ENCODE measurements at places on chromosomes 4 and X.

GRCh38 chrX:936979-937769, 275.3 kb downstream of the CRLF2 start:
- no peak for DNase-seq

- DNase-seq, result no peak
Measured at GRCh38 chr4:52783069-52783468, 31.8 kb upstream of the ERVMER34-1 start.

DNA sequence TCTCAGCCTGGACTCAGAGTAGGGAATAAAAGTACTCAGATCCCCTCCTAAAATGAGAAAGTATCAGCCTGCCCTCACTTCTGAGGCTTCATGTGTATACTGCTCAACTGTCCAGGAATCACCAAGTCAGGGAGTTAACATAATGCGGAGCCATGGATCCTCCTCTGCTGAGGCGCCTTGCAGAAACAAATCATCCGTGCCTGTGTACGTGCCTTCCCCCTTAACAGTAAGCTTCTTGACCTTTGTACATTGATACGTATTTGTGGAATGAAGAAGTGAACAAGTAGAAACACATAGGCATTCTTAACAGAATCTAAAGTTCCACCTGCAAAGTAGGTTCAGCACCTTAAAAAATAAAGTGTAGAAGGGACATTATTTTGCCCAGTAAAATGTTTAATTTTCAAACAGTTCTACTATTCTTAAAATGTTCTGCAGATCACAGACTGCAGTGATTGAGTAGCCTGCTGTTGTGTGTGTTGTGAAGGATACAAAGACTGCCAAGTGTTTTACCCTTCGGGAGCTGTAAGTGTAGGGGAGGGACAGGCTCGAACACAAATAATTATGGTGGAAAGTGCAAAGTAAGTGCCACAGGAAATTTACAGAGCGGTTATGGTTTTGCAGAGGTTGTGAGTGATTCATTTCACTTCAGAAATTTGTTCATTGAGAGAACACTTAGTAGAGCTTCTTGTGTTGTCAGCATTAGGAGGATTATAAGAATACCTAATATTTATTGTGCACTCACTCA, 61.9 kb downstream of the ARHGAP10 start:
- no peak for DNase-seq

GRCh38 chr4:45327544-45327943, 601.2 kb upstream of the GNPDA2 start:
- DNase-seq, result no peak

GRCh38 chr4:90996813-90997212, 869.6 kb downstream of the CCSER1 start:
- no peak for DNase-seq

DNA sequence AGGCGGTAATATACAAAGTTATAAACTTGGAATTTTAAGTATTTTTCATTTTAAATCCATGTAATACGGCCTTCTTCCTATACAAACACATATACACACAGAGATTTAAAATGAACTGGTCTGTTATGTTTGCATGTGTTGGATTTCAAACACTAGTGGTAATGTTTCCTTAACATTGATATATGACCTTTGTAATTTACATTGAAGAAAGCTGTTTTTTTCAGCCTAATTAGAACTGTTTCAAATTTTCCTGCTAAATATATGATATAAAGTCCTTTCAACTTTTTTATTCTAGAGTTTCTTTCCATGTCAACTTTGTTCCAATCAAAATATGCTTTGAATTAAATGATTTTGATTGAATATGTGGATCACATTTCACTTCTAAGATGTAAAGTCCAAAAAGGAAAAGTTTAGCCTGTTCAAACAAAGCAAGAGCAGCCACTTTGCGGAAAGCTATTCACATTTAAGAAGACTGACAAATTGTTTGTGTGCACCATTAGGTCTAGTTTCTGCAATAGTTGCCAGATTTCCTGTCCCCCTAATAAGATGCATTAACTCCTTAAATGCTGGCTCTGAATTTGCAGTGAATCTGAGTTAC, 226.0 kb upstream of the MAB21L2 start:
- no peak for DNase-seq
